ENCODE measurements at places on chromosomes 16 and 17.

GRCh38 chr16:58413359-58413758 lies 21.1 kb downstream of the GINS3 start:
- no peak for DNase-seq

- DNase-seq, result no peak
These were observed 84.0 kb downstream of the ANKRD11 start for GRCh38 chr16:89406277-89406888.

- no peak for DNase-seq
These were observed 213.2 kb downstream of the NTN1 start for GRCh38 chr17:9234389-9234945.

- no peak for DNase-seq
These were observed 4.8 kb upstream of the C1QL1 start for GRCh38 chr17:44972953-44973352.

DNA sequence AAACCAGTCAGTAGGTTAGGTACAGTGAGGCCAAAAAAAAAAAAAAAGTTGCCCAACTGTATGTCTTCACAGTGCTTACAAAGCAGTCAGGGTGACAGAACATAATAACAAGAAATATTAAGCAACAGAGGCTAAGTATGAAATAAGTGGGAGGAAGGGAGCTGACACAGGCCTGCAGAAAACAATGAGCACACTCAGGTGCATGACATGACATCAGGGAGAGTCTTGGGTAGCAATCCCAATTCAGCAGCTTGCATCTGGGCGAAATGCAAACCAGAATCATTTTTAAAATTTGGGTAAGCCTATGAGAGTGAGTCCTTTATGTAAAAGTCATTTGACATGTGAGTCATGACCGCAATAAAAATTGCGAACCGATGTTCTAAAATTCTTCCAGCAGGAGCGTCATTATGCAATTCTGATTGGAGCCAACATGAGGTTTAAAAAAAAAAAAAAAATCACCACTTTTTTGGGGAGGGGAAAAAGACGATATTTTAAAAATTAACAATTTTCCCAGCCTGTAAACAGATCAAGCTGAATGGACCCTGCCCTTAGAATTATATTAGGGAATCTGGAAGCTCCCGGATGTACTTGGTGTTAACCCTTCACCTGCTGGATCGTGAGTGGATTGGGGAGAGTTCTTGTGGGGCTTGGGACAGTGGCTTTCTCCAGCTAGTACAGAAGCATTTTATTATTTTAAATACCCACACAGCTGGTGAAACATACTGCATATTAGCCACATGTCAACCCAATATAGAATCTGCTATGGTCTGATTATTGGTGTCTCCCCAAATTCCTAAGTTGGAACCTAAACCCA lies 127.9 kb downstream of the NPIPB5 start:
- no peak for DNase-seq

DNA sequence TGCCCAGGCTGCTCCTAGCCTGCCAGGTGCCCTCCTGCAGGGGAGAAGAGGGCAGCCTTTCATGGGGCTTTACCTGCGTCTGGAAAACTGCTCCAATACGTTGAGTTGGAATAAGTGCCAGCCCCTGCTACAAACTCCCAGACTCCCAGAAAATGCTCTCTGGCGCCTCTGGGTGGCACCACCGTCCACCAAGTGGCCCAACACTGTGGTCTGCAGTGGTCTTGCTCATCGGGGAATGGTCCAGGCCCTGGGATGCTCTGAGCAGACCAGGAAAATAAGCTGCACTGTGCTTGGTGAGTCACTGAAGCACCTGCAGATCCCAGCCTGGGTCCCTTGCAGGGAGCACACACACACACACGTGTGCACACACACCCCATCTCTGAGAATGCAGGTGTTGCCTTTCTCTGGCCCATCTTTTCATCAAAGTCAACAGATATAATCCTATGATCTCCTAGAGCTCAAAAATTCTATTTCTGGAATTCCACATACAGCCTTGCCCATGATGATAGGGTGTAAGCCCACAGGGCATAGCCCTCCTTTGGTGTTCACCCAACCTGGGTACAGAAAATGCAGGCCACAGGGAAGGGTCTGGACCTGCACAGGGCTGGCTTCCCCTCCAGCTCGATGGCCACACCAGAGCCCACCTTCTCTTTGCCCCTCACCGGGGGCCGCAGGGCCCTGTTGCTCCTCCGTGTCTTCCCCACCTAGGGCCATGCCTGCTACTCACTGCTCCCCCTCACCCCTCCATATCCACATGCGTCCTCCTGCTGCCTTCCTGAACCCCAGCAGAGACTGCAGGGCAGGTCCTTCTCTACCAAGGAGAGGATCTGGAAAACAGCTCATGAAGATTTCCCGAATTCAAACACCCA lies 20.5 kb downstream of the CDIP1 start:
- DNase-seq, result peak; percentile 15

GRCh38 chr17:49110509-49110908 lies 22.1 kb upstream of the B4GALNT2 start:
- DNase-seq, result no peak

GRCh38 chr16:53061701-53062159 lies 6.9 kb downstream of the CHD9 start:
- no peak for DNase-seq

- DNase-seq, result no peak
These were observed 70.1 kb upstream of the HAS3 start for GRCh38 chr16:69035375-69035774.

DNA sequence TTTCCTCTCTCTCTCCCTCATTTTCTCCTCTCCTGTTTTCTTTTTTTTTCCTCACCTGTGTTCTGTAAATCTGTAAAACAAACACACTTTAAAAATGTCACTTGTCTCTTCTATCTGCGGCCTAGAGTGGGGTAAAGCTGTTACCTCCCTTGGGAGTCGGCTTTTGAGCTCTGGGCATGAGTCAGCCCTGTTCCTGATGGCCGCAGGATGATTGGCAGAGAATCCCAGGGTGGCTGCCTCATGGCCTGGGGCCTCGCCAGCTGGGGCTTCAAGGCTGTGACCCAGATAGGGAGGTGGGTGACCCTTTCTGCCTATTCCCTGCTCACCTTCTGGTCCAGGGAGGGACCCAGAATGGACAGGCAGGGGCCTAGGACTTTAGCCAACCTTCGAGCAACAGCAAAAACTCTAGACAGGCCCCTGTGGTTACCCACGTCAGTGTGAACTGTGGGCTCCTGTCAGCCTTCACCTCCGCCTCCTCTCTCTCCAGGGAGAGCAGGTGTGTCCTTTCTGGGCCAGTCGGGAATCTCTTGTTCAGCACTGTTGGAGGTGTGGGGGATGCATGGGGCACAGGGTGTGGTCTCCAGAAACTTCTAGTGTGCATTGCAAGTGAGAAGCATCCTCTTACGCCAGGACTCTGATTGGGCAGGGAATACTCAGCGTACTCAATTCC lies 87.4 kb downstream of the RAP1GAP2 start:
- no peak for DNase-seq

DNA sequence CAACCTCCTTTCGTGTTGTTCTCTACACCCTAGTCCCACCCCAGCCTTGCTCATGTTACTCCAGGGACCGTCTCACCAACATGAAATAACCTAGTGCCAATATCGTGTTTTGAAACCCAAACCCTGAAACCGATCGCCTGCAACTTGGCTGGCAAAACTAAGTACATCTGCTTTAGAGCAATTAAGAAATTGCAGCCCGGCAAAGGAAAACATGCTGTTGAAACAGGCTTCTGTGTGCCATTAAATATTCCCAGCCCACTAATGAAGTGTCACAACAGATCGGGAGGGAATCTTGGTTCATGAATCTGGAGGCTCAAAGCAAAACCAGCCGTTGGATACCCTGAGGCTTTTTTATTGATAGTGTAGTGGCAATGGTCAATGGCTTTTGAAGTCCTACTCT lies 48.3 kb upstream of the GPR139 start:
- DNase-seq, result peak; percentile 13

GRCh38 chr16:35599429-35600160 lies 2140.2 kb downstream of the TP53TG3F start:
- no peak for DNase-seq

- no peak for DNase-seq
These were observed 696.9 kb downstream of the WWOX start for GRCh38 chr16:78796221-78796866.

GRCh38 chr17:6464446-6465041 lies 20.3 kb downstream of the PIMREG start:
- no peak for DNase-seq

GRCh38 chr17:53721101-53721500 lies 101.6 kb upstream of the KIF2B start:
- DNase-seq, result no peak

DNA sequence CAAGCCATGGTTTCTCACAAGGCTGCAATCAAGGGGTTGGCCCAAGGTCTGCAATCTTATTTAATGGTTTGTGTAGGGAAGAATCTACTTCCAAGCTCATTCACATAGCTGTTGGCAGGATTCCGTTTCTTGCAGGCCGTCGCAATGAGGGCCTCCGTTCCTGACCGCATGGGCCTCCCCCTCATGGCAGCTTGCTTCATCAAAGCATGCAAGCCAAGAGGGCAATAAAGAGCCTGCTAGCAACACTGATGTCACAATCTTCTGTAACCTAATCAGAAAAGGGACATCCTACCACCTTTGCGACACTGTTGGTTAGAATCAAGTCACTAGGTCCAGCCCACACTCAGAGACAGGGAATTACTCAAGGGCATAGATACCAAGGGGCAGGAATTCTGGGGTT lies 95.5 kb downstream of the CCT6B start:
- no peak for DNase-seq

- no peak for DNase-seq
These were observed 1.4 kb downstream of the GPS1 start for GRCh38 chr17:82053130-82053529.

DNA sequence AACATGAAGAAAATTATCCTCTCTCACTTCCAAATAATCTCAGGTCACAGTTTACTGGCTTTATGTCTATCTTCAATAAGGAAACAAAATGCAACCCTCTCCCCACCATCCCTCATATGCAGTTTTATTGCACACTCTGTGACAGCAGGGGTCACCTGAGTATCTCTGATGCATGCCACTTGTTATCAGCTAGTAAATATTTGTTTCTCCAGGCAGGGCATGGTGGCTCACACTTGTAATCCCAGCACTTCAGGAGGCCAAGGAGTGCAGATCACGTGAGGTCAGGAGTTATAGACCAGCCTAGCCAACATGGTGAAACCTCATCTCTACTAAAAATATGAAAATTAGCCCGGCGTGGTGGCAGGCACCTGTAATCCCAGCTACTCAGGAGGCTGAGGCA lies 61.1 kb downstream of the ADAMTS18 start:
- no peak for DNase-seq

DNA sequence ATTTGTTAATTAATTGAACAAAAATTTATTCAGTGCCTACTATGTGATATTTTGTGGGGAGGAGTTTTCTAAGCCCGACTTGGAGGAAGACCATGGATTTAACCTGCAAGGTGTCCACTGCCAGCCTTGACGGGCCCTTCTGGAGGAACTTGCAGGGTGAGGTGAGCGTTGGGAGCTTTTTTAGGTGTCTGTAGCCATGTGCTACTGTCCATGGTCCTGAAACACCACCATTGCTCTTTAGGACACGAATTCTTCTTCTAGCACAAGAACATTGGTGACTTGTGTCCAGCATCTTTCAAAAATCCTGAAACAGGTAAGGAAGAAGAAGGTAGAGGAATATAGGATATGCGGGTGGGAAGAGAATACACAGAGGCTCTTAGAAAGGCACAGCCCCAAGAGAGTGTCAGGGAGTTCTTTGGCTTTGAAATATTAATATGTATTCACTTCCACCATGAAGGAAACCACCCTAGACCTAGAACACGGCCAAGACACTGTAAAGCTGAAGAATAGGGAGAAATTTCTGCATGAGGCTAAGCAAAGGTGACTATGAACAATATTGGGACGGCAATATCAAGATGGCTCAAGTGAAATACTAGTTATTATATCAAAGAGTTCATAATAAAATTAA lies 27.9 kb upstream of the OR4D1 start:
- DNase-seq, result no peak

GRCh38 chr17:7852262-7852670 lies 2.6 kb upstream of the TMEM88 start:
- DNase-seq, result no peak

GRCh38 chr17:13784434-13785095 lies 182.8 kb upstream of the HS3ST3A1 start:
- DNase-seq, result no peak

DNA sequence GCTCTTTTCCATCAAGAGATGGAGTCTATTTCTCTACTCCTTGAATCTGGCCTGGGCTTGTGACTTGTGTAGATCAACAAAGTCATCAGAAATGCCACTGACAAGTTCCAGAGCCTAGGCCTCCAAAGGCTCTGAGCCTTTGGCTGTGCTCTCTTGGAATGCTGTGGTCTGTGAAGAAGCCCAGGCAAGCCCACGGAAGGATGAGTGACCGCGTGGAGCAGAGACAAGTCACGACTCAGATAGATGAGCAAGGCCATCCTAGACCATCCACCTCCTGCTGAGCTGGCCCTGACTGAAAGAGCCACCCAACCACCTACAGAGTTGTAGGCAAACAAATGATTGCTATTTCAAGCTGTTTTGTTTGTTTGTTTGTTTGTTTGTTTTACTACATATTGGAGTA lies 11.6 kb upstream of the ICAM2 start:
- no peak for DNase-seq

GRCh38 chr17:42291129-42291528 lies 2.8 kb downstream of the STAT5A start:
- no peak for DNase-seq

DNA sequence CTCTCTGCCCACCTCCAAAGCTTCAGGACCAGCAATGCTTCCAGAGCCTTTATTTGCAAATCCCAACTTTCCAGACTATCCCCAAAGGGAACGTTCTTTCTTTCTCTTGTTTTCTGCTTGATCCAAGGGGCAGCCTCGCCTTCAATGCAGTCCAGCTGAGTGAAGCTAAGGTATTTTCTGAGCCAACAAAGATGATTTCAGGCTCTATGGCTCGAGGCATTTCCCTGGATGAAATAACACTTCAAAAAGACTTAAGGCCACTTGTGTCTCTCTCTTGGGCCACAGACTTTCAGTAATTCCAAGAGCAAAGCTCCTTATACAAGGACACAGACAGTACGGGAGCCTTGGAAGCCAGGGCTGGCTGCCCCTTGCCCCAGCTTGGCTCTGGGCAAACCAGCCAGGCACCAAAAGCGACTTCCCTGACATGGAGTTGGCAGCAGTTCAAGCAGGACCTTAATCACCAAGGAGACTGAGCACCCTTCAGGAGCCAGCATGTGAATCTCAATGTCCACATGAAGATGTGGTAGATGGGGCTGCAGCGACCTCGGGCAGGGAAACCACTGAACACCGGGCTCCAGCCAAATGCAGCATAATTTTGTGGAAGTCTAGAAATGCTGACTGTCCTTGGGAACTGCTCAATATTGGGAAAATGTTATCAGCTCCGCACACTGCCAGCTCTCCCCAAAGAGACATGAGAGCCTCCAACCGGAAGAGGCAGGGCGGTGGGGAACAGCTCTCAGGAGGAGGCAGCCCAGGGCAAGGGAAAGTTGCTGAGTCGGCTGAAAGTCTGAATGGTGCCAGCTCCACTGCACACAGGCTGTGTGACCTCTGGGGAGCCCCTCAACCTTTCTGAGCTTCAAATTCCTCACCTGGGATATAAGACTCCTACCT lies 39.0 kb downstream of the TK2 start:
- no peak for DNase-seq

DNA sequence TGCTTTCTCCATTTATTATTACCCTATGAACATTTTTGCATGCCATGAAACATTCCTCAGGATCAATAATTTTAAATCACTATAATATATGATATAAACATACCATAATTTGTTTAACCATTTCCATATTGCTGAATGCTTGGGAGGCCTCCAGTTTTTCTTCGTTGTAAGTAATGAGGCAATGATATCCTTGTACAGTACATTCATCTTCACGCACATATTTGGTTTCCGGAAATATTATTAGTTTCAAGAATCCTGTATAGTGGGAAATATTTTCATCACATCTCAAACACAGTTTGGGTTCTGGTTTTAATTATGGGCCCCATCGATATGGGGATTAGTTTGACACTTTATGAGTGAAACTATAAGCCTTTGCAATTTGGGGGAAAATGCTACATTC lies 135.4 kb downstream of the HS3ST3B1 start:
- no peak for DNase-seq
